ENCODE measurements at places on chromosomes 4 and X.

- DNase-seq: no peak
Observed at GRCh38 chr4:1593458-1593857, 90.7 kb downstream of the FAM53A start.

DNA sequence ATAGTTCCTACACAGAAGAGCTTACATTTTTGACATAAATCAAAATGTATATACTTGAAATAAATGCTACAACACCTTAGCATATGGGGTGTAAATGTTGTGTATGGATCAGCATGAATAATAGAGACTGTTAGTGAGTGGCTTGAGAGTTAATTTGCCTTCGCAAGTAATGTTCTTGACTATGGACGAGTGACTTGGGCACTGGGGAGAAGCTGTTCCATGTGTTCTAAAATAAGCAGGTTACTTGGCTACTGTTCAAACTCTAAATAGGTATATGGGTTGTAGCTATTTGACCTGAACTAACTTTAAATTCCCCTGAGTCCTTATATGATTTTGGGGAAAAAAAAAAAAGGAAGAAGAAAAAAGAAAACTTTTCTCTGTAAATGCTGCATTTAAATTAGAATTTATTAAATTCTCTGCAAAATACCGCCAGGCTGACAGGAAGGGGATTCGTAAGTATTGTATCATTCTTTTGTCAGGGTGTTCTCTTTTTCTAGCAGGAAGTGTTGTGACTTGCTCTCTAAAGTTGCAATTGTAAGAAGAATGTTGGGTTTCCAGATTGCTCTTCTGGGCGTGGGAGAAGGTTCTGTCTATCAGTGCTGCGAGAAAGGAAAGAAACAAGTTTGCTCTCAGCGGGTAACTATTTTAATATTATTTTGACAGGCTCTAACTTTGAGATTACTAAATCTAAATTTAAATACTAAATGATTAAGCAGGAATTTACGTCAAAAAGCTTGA lies 32.2 kb downstream of the PLS3 start:
- DNase-seq: no peak

- DNase-seq: no peak
Observed at GRCh38 chrX:66328950-66329596, 165.0 kb downstream of the HEPH start.

GRCh38 chrX:40167233-40167849 lies 69.6 kb upstream of the BCOR start:
- no peak for DNase-seq

GRCh38 chr4:139476363-139476762 lies 22.4 kb downstream of the RAB33B start:
- no peak for DNase-seq

- DNase-seq: no peak
Observed at GRCh38 chr4:3666263-3666662, 99.9 kb upstream of the ADRA2C start.

GRCh38 chr4:39514888-39515401 lies 12.3 kb downstream of the UGDH start:
- no peak for DNase-seq

DNA sequence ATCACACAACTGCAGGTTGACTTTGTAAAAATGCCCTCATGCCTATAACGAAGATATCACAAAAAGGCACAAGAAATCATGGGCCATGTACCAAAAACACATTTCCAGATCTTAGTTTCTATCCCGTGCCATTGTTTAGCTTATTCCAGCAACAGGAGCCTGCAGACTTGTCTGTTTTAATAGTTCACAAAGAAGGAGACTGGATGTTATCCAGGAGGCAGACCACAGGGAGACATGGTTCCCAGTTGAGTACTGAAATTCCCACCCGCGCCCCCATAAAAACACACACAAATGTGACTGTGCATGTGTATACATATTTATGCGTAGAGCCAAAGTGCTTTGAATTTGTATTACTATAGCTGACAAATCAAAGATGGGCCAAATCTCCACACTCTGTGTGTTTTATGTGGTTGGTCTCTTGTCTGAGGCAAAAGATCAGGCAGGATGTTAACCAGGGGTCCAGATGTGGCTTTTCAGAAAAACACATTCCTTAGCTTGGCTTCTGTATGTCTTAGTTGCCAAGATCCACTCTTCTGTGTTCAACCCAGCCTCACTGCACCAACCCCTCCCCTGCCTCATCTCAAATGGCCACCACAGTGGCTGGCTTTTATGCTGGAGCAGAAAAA lies 469.2 kb upstream of the DIPK2B start:
- DNase-seq: no peak

DNA sequence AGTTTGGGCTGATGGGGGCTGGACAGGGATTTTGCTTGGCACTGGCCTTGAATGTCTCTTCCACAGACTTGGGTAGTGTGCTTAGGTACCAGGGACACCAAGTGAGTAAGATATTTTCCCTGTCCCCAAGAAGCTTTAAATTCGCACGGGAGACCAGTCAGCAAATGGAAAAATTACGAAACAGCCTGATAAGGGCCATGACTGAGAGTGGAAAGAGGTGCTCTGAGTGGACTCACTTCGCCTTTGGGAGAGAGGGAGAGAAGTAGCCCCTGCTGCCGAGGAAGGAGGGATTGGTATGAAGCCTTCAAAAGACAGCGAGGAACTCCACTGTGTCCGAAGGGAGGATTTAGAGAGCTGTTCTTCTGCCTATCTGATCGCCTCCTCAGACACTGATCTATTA lies 2.6 kb downstream of the LSM6 start:
- no peak for DNase-seq

DNA sequence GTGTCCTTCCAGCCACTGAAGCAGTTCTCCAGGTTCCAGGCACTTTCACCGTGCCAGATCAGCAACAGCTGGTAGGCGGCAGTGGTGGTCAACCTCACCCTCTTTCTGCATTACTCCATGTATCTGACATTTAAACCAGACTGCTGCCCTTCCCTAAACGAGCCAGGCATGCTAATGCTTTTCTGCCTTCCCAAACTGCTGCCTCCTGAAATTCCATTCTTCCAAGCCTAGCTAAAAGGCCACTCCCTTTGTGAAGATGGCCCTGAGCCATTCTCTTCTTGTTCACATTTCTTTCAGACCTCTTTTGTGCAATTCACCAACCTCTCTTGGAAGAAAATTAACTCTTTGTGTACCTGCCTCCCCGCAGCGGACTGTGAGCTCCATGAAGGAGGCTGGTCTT lies 73.7 kb downstream of the CHST7 start:
- no peak for DNase-seq

DNA sequence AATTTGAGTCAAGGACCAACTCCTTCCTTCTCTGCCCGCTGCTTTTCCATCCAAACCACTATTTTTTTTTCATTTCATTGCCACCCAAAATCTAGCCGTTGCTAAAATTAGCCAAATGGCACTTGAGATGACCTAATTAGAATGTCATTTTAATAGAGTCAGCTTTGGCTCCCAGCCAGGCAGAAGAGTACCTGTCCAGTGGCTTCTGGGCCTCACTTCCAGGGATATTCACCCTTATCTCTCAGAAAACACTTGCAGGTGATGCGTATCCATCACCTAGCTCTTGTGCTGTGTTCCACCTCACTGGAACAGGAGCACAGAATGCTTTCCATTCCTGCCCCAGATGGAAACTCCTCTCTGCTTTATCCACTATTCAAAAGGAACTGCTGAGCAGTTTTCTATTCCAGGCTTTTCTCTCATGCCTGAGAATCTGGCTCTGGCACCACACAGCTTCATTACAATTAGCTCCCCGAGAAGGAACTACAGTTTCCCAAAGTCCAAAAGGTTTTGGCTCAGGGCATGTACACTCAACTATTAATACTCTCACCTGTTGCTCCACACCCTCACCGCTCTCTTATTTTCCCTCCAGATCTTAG lies 18.5 kb downstream of the MAGEA9B start:
- DNase-seq: no peak

DNA sequence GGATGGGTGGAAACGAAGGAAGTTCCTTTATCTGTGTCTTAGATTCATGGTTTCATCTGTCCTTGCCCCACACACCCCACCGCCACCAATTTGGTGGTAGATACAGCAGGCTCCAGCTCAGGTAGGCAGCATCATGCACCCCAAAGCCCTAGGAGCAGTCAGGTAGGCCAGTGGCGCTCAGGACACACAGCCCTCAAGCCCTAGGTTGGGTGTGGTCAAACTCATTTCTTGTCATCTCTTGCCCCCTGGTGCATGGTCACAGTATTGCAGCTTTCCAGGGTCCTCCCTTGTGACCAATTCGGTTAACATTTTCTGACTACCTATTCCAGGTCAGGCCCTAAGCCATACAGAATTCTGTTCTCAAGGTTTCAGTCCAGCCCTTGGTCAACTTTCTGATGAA lies 14.5 kb upstream of the PRRG3 start:
- DNase-seq: peak; percentile 44

GRCh38 chr4:184413261-184414046 lies 60.9 kb downstream of the IRF2 start:
- no peak for DNase-seq

GRCh38 chr4:16169490-16169889 lies 56.8 kb downstream of the TAPT1 start:
- no peak for DNase-seq

DNA sequence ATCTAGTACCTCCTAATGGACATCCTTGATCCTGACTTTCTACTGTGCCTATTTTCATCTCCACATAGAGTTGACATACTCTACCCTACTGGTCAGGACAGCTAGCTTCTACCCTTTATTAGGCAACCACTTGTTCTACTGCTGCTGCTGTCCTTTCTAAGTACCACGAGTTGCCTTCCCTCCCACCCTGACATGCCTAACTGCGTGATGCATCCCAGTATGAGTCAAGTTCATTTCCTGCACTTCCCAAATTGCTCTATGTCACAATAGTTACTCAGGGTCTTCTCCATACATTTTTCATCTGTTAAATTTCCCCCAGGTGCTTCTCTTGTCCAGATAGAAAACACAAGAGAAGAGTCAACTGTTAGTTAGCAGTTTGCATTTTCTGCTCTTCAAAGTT lies 133.4 kb downstream of the TBC1D19 start:
- DNase-seq: no peak

DNA sequence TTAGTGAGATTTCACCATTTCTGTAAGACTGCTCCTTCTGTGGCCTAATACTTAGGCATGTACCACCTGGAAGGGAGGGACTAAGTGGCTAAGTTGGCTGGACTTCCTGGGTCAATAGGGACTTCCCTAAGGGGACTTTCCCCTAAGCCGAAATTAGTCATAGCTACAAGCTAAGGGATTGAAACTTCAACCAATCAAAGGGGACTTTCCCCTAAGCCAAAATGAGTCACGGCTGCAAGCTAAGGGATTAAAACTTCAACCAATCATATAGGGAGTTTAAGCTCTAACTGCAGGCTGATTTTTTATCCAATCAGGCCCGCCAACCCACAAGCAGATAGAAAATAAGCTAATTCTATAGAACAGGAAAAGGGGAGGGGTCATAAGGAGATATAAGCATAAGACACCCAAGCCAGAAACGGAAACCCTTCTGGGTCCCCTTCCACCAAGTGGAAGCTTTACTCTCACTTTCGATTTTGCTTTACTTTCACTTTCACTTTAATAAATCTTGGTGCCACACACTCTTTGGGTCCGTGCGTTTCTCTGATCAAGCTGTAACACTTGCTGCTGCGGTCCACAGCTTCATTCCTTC lies 382.8 kb downstream of the KLHL4 start:
- DNase-seq: no peak

GRCh38 chr4:51942108-51942832 lies 77.9 kb downstream of the LRRC66 start:
- DNase-seq: no peak

DNA sequence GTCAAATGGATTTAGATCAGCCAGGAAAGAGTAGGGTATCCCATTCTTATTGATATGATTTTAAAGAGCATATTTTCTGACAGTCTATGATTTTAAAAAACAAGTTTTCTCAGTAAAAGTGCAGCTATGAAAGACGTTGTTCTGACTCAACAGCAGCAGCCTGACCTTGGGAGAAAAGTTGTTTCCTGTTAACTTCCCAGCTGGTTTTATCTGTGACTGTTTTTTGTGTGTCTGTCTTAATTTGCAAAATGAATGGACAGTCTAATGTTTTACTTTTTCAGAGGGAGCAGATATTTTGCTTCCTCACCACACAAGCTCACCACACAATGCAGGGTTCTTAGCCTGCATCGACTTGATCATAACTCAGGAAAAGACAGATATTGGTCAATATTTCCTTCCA lies 764 bp upstream of the MTHFD2L start:
- no peak for DNase-seq

DNA sequence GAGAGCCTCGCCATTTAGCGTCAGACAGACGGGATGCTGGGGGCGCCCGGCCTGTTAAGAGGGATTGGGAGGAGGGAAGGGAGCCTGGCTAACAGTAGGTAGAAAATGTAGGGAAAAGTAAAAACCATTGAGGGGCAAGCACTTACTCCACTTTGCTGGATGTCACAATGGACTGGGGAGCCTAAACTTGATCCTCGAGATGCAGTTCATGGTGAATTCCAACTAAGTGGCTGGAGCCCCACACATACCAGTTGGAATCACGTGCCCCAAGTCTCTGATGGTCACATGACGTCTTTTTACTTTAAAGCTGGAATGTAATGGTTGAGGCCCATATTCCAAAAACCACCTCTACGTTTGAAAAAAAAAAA lies 1.5 kb downstream of the PLS3 start:
- DNase-seq: no peak

- no peak for DNase-seq
Observed at GRCh38 chr4:150962245-150962644, 52.8 kb downstream of the LRBA start.

DNA sequence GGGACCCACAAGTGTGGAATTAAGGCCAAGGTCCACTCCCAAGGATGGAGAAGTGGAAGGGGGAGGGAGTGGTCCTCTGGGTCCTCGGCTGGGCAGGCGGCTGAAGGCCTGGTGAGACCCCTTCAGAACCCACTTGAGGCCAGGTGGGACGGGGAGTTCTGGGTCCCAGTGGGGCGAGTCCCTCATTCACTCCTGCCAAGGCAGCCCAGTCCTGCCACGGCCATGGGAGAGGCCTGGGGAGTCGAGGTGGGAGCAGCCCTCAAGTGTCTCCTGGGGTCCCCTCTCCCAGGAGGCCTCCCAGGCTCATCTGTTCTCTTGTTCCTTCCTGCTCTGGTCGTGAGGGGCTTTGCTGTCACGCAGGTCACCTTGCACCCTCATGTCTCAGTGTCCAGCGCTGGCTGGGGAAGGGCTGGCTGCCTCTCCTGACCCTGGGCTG lies 6.1 kb upstream of the SH3BP2 start:
- no peak for DNase-seq

DNA sequence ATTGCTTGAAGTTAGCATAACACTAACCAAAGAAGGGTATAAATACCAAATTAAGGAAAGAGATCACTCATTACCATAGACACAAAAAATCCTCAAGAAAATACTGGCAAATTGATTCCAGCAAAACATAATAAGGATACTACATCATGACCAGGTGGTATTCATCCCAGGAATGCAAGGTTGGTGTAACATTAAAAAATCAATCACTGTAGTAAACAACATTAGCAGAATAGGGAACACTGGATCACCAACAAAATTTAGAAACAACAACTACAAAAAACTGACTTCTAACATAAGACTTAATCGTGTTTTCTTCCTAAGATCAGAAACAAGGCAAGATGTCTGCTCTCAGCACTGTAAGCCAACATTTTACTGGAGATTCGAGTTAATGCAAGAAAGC lies 14.1 kb downstream of the GAK start:
- no peak for DNase-seq

- no peak for DNase-seq
Observed at GRCh38 chr4:33255094-33255493, 2534.9 kb downstream of the PCDH7 start.

All from activated T-cell treated with anti-CD3 and anti-CD28 coated beads for 4 hours (primary cell).